Naive thymus-derived CD4-positive, alpha-beta T cell (primary cell): ENCODE measurements at places on chromosomes 7 and 10. TPM values are rescaled to one million over a fixed set of nuclear protein-coding genes. Genes with fewer than 3 reads are reported as not detected.

- no peaks in the 10 kb centered on the region for H3K36me3 ChIP-seq
- no peak overlapping the region for H3K4me3 ChIP-seq
- no peak for DNase-seq
- H3K27ac ChIP-seq, result no peak overlapping the region
- peaks cover 24% of the 10 kb centered on the region for H3K4me1 ChIP-seq
- H3K27me3 ChIP-seq, result no peaks in the 10 kb centered on the region
Observed at GRCh38 chr10:3869036-3869435, 84.0 kb upstream of the KLF6 start.

DNA sequence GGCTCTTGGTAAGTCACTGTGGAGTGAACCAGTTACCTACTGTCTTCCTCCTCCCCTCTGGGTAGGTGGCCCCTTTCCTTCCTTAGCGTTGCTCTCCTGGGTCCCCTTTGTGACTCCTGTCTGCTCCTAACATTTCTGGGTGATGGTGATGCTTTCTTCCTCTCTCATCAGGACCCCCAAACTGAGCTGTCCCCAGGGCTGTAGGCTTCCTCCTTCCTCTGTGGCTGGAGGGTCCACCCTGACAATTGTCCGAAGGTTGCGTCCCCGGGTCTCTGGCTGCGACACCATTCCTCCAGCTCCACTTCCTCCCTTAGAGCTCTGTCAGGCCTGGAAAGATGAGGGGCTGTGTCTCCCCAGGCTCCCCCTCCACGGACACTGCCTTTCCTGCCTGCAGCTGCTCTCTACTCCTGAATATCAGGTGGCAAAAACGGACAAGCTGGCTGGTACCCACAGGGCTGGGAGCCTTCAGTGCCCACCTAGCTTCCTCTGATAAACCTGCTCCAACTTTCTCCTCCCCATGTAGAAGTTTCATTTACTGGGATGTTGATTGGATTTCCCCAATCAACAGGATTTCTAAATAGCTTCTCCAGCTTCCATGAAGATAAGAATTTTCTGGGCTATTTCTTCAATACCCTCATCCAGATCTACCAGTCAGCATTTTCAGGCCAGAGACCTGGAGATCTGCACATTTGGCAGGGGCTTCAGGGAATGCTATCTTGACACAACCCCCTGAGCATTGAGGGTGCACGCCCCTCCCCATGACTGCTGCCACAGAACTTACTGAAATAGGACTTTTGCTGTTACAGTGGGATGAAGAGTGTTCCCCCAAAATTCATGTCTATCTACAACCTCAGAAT lies 506.5 kb downstream of the TCERG1L start:
- no peaks in the 10 kb centered on the region for H3K4me1 ChIP-seq
- no peaks in the 10 kb centered on the region for H3K27me3 ChIP-seq
- no peak overlapping the region for H3K27ac ChIP-seq
- no peaks in the 10 kb centered on the region for H3K36me3 ChIP-seq
- DNase-seq, result no peak

CYP3A7 gene
- not detected for total RNA-seq

DNA sequence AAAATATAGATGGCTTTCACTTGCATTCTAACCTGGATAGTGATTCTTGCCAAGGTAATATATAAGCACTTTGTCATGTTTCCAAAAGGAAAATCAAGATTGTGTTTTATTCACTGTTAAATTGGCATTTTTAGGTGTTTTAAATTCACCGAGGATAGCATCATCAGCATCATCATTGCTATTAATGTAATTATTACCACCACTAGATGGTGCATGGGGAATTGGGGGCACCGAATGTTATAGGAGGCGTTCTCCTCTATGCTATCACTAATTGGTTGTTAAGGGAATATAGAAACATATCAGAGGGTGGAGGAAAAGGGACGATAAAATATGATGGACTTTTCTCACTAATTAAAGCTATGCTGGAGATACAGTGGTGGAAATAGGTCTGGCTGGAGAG lies 95.5 kb downstream of the CELF2 start:
- no peaks in the 10 kb centered on the region for H3K27me3 ChIP-seq
- H3K27ac ChIP-seq, result peak overlapping the region; percentile 9
- no peaks in the 10 kb centered on the region for H3K36me3 ChIP-seq

SPACDR gene
- total RNA-seq, result 2.2 TPM
